ENCODE measurements at places on chromosomes 16 and 17.

DNA sequence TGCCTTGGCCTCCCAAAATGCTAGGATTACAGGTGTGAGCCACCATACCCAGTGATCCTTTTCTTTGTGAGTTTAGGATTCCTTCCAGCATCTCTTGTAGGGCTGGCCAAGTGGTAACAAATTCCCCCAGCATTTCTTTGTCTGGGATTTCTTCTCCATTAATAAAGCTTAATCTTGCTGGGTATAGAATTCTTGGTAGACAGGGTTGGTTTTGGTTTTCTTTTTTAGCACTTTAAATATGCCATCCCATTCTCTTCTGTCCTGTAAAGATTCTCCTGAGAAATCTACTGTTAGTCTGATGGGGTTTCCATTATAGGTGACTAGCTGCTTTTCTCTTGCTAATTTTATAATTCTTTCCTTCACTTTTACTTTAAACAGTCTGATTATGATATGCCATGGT is 173.0 kb upstream of the TOM1L1 start:
- no peak for DNase-seq

DNA sequence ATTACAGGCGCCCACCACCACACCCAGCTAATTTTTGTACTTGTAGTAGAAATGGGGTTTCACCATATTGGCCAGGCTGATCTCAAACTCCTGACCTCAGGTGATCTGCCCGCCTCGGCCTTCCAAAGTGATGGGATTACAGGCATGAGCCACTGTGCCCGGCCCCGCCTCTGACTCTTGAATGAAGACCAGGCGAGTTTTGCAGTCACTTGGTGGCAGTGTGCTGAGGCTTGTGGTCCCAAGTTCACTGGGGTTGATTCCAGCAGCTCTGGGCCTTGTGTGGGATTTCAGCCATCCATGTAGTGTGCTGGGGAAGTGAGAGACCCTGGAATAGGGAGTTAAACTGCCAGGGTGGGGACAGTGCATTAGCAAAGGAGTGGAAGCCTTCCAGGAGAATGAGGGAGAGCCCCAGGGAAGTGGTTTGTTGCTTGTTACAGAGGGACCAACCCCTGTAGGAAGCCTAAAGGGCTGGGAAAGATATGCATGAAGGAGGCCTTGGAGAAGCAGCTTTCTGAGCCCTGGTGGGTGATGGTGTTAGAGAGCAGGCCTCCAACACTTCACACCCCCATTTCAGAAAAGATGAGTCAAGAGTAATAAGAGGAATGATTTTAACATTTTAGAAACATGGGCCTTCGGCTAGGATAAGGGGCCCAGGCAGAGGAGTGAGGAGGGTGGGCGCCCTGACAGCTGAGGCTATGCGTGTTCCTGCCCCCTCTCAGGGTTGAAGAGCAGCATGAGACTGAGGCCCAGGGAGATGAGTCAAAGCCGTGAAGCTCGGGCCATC is 14.5 kb downstream of the PSKH1 start:
- DNase-seq: no peak

- peak; percentile 44 for DNase-seq
Observed at GRCh38 chr17:4100883-4101756, 41.7 kb downstream of the ZZEF1 start.

DNA sequence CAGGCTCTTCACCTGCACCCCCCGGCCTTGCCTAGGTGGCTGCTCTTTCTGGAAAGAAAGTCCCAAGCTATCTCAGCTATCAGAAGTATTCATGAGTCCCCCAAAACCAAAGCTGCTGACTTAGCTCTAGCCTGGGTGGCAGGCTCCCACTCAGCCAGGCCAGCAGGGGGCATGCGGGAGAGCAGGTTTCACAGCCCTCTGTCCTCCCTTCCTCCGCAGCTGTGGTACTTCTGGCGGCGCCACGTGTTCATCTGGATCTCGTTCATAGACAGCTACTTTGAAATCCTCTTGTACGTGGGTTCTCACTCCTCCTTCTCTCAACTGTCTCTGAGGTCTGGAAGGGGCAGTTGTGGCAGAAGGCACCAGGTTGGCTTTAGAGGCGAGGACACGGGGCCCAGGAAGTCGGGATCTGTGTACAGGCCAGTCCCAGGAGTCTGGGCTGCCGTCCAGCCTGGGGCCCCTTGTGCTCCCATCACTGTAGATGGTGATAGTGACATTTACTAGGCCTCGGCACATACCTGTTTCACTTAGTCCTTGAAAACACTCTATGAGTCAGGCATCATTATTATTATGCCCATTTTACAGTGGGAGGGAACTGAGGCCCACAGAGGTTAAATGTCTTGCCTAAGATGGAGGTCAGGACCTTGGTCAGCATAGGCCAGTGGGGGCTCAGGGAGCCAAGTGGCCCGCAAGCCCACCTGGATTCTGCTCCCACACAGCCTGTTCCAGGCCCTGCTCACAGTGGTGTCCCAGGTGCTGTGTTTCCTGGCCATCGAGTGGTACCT is 12.9 kb downstream of the TRPV2 start:
- DNase-seq: no peak

DNA sequence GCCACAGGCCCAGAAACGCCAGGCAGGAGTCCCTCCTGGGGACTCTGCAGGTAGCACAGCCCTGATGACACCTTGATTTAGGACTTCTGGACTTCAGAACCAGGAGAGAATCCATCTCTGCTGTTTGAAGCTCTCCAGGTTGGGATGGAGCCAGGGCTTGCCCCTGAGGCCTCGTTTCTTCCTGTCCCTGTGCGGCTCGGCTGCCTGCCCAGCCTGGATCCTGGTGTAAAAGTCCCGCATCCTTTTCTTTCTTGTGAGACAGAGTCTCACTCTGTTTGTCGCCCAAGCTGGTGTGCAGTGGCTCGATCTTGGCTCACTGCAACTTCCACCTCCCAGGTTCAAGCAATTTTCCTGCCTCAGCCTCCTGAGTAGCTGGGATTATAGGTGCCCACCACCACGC is 17.9 kb upstream of the CBX4 start:
- DNase-seq: no peak

DNA sequence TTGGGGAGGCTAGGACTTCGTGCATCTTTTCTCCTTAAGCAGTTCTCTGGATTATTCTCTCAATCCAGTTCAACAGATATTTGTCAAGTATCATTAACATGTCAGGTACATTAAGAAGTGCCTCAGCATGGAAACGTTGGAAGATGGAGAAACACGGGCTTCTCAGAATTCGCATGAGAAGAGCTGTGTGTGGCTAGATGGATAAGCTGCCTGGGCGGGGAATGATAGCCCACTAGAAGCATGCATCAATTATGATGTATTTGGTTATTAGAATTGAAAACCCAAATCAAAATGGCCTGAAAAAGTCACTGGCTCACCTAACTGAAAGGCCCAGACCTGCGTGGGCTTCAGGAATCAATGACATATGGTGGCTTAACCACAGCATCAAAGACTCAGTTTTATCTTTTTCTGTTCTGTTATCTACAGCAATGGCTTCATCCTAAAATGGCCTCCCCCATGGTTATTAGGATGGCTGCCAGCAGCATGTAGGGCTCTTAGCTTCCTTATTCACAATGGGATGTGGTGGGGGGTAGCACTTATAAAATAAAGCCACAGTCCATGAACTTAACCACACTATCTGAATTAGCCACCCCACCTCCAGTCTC is 43.9 kb downstream of the MMD start:
- DNase-seq: no peak

DNA sequence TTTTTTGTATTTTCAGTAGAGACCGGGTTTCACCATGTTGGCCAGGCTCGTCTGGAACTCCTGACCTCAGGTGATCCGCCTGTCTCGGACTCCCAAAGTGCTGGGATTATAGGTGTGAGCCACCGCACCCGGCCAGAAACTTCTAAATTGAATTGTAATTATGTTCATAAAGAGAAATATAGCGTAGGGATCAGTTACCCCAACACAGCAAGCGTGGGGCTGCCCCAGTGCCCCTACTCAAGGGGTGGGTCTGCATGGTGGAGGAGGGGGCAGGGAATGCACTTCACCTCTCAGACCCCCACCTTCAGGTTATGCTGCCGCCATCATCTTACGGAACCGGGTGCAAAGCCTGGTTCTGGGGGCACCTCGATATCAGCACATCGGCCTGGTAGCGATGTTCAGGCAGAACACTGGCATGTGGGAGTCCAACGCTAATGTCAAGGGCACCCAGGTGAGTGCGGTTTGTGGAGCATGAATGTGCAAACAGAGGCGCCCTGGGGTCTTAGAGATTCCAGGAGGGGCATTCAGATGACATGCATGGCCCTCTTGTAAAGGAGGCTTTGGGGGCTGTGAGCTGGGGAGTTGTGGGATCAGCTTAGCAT is 18.0 kb downstream of the ITGAM start:
- no peak for DNase-seq

Measured in GM13976 (cell line).